ENCODE measurements at places on chromosomes 1 and 21. TPM values are rescaled to one million over a fixed set of nuclear protein-coding genes. Genes with fewer than 3 reads are reported as not detected.

GRCh38 chr1:17768651-17769241, 13.6 kb downstream of the ACTL8 start:
- H3K4me3 ChIP-seq: no peak overlapping the region
- H3K4me1 ChIP-seq: no peaks in the 10 kb centered on the region
- DNase-seq: no peak
- H3K27me3 ChIP-seq: no peaks in the 10 kb centered on the region

- peak overlapping the region; percentile 79 for H3K4me3 ChIP-seq
- peak; percentile 60 for DNase-seq
- H3K27me3 ChIP-seq: no peaks in the 10 kb centered on the region
- H3K27ac ChIP-seq: peak overlapping the region; percentile 92
Observed at GRCh38 chr1:34984435-34984792, 733 bp downstream of the TMEM35B start.

Gene KCTD3
- 10.8 TPM for total RNA-seq

Gene PTPN14
- total RNA-seq: 114 TPM

DNA sequence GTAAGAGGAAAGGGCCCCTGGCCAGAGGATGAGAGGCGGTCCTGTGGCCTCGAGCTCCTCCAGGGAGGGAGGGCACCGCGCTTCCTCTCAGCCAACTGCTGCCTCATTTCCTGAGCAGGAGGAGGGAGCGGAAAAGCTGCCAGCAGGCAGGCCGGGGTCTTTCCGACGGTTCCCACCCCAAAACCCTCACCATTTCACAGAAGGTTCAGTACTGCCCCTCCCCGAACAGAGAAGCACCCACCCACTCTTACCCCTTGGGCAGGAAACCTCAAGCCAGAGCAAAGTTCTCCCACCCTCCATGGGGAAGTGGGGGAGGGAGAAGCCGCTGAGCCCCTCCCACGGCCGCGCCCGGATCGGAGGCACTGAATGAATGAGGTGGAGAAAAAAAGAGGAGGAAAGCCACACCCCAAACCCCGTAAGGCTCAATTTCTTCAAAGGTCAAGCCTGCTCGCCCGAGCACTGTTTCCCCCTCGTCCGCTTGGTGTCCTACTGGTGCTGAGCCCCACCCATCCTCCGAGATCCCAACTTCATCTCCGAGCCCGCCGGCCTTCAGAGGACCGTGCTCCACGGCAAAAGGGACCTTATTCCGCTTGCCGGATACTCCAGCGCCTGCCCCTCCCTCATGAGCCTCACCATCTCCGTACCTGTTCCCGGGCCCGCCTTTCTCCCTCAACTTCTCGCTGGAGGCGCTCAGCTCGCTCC, 9.4 kb downstream of the TPM3 start:
- peak overlapping the region; percentile 98 for H3K4me3 ChIP-seq
- H3K4me1 ChIP-seq: peaks cover 39% of the 10 kb centered on the region
- H3K27ac ChIP-seq: peak overlapping the region; percentile 80
- DNase-seq: peak; percentile 71
- no peaks in the 10 kb centered on the region for H3K27me3 ChIP-seq

- H3K4me1 ChIP-seq: no peaks in the 10 kb centered on the region
- no peaks in the 10 kb centered on the region for H3K36me3 ChIP-seq
- H3K27ac ChIP-seq: no peak overlapping the region
- no peak overlapping the region for H3K4me3 ChIP-seq
- no peaks in the 10 kb centered on the region for H3K27me3 ChIP-seq
- DNase-seq: no peak
Observed at GRCh38 chr1:234072793-234073192, 168.3 kb downstream of the SLC35F3 start.

DNA sequence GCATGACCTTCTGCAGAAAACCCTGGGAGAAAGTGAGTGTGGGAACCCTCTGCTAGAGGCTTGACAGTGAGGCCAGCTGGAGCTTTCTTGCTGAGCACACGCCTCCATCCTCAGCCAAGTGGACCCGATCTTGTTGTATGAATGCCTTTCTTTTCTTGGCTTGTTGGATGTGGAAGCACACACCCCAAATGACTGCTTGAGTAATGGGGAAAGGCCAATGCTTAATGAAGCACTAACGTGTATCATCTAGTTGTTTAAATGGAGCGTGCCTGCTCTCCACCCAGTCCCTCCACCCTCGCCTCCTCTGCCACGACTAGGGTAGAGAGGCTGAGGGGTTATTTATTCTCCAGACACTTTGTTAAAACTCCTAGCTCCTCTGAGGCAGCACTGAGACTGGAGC, 54.3 kb upstream of the IKBKE start:
- H3K4me3 ChIP-seq: no peak overlapping the region
- peaks cover 16% of the 10 kb centered on the region for H3K4me1 ChIP-seq
- H3K27ac ChIP-seq: no peak overlapping the region
- DNase-seq: no peak
- no peaks in the 10 kb centered on the region for H3K27me3 ChIP-seq

GRCh38 chr1:228294717-228295116, 86.9 kb downstream of the OBSCN start:
- no peak for DNase-seq
- H3K4me3 ChIP-seq: no peak overlapping the region
- no peak overlapping the region for H3K27ac ChIP-seq
- H3K4me1 ChIP-seq: no peaks in the 10 kb centered on the region
- H3K36me3 ChIP-seq: peaks cover 4% of the 10 kb centered on the region

Gene RNU1-4
- total RNA-seq: 1,866 TPM

Gene DNAJC28
- 2.1 TPM for total RNA-seq

- no peaks in the 10 kb centered on the region for H3K27me3 ChIP-seq
- no peak overlapping the region for H3K27ac ChIP-seq
- no peaks in the 10 kb centered on the region for H3K36me3 ChIP-seq
- no peak for DNase-seq
- no peak overlapping the region for H3K4me3 ChIP-seq
- H3K4me1 ChIP-seq: no peaks in the 10 kb centered on the region
Observed at GRCh38 chr1:178537382-178538090, 24.6 kb downstream of the TEX35 start.

DNA sequence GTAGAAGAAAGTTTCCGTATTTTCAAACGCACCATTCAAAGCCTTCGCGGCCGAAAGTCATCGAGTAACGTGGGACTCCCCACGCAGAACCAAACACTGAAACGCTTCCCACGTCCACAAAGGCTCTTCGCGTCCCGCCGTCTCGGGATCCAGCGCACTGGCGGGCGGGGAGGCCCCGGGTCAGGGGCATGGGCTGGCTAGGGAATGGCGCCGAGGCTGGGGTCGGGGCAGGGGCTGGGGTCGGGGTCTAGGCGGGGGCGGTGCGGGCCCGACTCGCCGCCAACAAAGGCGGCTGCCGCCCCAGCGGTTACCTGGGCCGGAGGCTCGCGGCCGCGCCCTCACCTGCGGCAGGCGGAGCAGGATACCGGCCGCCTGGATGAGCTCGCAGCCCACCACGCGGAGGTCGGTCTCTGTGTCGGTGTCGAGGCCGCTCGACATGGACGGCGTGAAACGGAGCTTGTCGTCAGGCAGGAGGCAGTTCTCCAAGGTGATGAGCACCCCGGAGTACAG, 403 bp downstream of the CCNL2 start:
- no peak for DNase-seq
- H3K4me3 ChIP-seq: peak overlapping the region; percentile 97
- peak overlapping the region; percentile 97 for H3K27ac ChIP-seq
- peaks cover 65% of the 10 kb centered on the region for H3K36me3 ChIP-seq
- H3K27me3 ChIP-seq: no peaks in the 10 kb centered on the region

DNA sequence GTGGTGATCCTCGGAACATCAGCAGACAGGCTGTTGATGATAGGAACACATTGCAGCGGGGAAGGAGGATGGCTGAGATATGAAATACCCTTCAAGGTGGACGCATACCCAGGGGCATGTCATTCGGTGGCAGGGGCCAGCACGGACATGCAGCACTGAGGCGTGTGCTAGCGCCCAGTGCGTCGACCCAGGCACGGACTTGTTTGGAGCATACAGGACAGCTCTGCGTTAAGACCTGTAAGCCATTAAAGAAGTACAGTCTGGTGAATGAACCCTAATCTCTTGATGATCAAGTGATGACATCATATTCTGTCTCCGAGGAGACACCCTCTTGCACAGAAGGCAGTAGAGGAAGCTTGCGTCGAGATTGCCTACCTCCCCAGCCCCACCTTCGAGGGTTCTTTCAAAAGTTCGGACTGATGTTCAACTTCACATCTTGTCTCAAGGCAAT, 63.6 kb upstream of the KIF26B start:
- H3K27me3 ChIP-seq: no peaks in the 10 kb centered on the region
- no peak for DNase-seq
- H3K4me1 ChIP-seq: no peaks in the 10 kb centered on the region
- H3K27ac ChIP-seq: no peak overlapping the region

GRCh38 chr1:100164216-100164615, 13.8 kb downstream of the LRRC39 start:
- H3K4me1 ChIP-seq: no peaks in the 10 kb centered on the region
- no peaks in the 10 kb centered on the region for H3K36me3 ChIP-seq
- H3K27me3 ChIP-seq: no peaks in the 10 kb centered on the region
- peak; percentile 81 for DNase-seq

GRCh38 chr1:38613996-38614395, 245.6 kb downstream of the RRAGC start:
- H3K27ac ChIP-seq: no peak overlapping the region
- H3K4me1 ChIP-seq: peaks cover 7% of the 10 kb centered on the region
- no peak overlapping the region for H3K4me3 ChIP-seq
- H3K27me3 ChIP-seq: no peaks in the 10 kb centered on the region
- DNase-seq: no peak

Gene GUCA2B
- total RNA-seq: not detected

- H3K27me3 ChIP-seq: no peaks in the 10 kb centered on the region
- H3K4me1 ChIP-seq: no peaks in the 10 kb centered on the region
- H3K4me3 ChIP-seq: no peak overlapping the region
- H3K27ac ChIP-seq: no peak overlapping the region
- no peak for DNase-seq
Observed at GRCh38 chr1:37148663-37149062, 114.3 kb upstream of the GRIK3 start.

Gene CRYBG2
- total RNA-seq: not detected

- H3K4me1 ChIP-seq: peaks cover 53% of the 10 kb centered on the region
- peak overlapping the region; percentile 85 for H3K27ac ChIP-seq
- H3K36me3 ChIP-seq: no peaks in the 10 kb centered on the region
Observed at GRCh38 chr1:51433269-51433971, 85.6 kb downstream of the EPS15 start.

Gene RCAN3
- total RNA-seq: 9.1 TPM

DNA sequence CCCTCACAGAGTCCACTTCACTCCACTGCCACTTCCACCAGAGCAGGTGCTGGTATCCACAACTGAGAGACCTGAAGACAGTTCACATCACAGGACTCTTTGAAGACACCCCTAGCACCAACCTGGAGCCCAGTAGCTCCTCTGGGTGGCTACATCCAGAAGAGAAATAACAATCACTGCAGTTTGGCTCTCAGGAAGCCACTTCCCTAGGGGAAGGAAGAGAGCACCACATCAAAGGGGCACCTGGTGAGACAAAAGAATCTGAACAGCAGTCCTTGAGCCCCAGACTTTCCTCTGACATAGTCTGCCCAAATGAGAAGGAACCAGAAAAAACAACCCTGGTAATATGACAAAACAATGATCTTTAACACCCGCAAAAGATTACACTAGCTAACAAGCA, 113.2 kb downstream of the TENT5C start:
- H3K27me3 ChIP-seq: no peaks in the 10 kb centered on the region
- no peak for DNase-seq
- no peak overlapping the region for H3K4me3 ChIP-seq

Gene NLRP3
- total RNA-seq: not detected

Gene CFHR4
- not detected for total RNA-seq

Gene BCAN
- total RNA-seq: not detected

Gene ARTN
- 25.1 TPM for total RNA-seq

- no peak overlapping the region for H3K27ac ChIP-seq
- DNase-seq: no peak
- no peaks in the 10 kb centered on the region for H3K36me3 ChIP-seq
- peaks cover 8% of the 10 kb centered on the region for H3K4me1 ChIP-seq
Observed at GRCh38 chr1:63023171-63023570, 239.2 kb downstream of the ATG4C start.

GRCh38 chr1:85202092-85202863, 1.5 kb upstream of the SYDE2 start:
- H3K36me3 ChIP-seq: no peaks in the 10 kb centered on the region
- H3K27ac ChIP-seq: peak overlapping the region; percentile 97
- H3K4me3 ChIP-seq: peak overlapping the region; percentile 92
- peaks cover 19% of the 10 kb centered on the region for H3K4me1 ChIP-seq

DNA sequence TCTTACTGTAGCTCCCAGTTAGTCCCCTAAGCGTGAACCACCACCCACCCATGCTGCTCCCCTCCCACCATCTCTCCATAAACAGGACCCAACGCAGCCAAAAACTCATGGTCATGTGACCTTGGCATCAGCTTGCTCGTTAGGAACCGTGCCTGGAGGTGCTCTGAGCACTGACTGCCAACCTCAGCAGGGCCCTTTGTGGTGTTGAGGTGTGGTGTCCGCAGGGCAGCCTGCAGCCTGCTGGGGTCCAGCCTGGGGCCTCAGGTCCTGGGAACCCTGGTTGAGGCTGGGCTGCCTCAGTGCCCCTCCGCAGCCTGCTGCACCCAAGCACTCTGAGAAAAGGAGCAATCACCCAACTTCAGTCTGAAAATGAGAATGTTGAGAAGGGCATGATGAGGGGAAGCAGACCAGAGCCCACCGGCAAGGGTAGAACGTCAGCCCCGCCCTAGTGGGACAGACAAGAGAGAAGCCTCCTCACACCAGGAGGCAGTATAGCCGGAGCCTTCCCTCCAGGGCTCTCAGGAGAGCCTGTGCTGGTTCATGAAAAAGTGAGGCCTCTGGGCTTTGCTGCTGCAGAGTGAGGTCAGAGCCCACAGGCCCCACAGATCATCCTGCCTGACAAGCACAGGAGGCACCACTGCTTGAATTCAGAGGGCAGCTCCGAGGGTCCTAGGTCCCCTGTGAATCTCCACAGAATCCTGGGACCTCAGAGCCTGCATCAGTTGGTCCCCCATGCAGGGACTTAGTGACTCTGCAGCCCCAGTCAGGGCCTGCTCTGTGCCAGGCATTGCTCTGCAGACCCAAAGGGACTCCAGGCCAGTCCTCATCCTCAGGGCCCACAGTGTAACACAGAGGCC, 4.9 kb upstream of the COL6A2 start:
- H3K27me3 ChIP-seq: no peaks in the 10 kb centered on the region
- no peaks in the 10 kb centered on the region for H3K4me1 ChIP-seq
- no peak for DNase-seq
- no peak overlapping the region for H3K27ac ChIP-seq
- no peaks in the 10 kb centered on the region for H3K36me3 ChIP-seq

DNA sequence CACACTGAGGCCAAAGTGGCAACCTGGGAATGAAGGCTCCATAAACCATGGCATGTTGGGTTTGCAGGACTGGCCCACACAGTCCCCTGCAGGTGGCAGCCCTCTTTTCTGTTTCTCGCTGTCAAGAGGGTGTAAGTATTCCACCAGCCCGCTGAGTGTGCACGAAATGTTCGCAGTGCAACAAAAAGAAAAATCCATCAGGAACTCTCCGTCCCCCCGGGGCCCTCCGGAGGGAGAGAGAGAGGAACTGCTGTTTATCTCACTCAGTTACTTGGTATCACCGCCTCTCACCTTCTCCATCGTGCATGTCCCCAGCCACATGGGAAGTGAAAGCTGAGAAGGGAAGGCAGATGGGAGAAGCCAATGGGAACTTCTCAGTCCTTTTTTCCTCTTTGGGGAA, 38.3 kb downstream of the NCF2 start:
- no peak overlapping the region for H3K4me3 ChIP-seq
- peaks cover 63% of the 10 kb centered on the region for H3K36me3 ChIP-seq
- no peak for DNase-seq
- no peak overlapping the region for H3K27ac ChIP-seq
- peaks cover 7% of the 10 kb centered on the region for H3K4me1 ChIP-seq
- H3K27me3 ChIP-seq: no peaks in the 10 kb centered on the region

Gene TPTE
- total RNA-seq: not detected

Data from A673 (cell line).